ENCODE measurements at places on chromosomes 3 and 15. TPM values are rescaled to one million over a fixed set of nuclear protein-coding genes. Genes with fewer than 3 reads are reported as not detected.

GRCh38 chr3:138344754-138345153 lies 3.6 kb upstream of the MRAS start:
- DNase-seq, result no peak

GRCh38 chr15:38996111-38996631 lies 431.6 kb upstream of the RASGRP1 start:
- DNase-seq, result no peak

GRCh38 chr3:117488983-117489382 lies 779.4 kb downstream of the TUSC7 start:
- DNase-seq, result no peak

DNA sequence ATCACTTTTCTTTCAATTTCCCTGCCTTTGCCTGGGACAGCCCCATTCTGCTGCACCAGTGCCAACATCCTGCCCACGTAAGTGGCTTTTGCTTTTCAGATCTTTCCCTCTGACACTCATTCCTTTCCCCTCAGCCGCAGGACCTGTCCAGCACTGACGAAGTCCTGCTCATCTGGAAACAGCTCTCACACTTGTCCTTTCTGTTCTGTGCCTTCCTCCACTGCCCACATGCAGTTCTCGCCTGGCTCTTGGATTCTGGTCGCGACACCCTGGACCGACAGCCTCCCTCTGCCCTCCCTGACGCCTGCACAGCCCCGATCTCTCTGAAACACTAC lies 99.7 kb downstream of the ADCY5 start:
- no peak for DNase-seq

- DNase-seq, result no peak
Measured at GRCh38 chr3:171113716-171114115, 87.2 kb upstream of the SLC2A2 start.

GRCh38 chr15:90545095-90545494 lies 15.4 kb downstream of the CRTC3 start:
- no peak for DNase-seq

- no peak for DNase-seq
Measured at GRCh38 chr3:127954640-127955039, 39.6 kb downstream of the KBTBD12 start.

The C2CD4A gene
- total RNA-seq, result 0.21 TPM

The HEG1 gene
- total RNA-seq, result 76.1 TPM
